HT1080 (cell line): ENCODE measurements at places on chromosomes 2 and 18. TPM values are rescaled to one million over a fixed set of nuclear protein-coding genes. Genes with fewer than 3 reads are reported as not detected.

Gene FAP
- total RNA-seq, result 0.23 TPM in 1 of 2 replicates, not detected in the other

Gene OTX1
- 0.06 TPM in 1 of 2 replicates, not detected in the other for total RNA-seq

Gene LRP2
- 0.10 TPM in 1 of 2 replicates, not detected in the other for total RNA-seq

Gene SLC40A1
- total RNA-seq, result 0.29 and 0.57 TPM in 2 replicates

Gene PROM2
- not detected in 2 replicates for total RNA-seq

Gene EML6
- 1.6 and 1.8 TPM in 2 replicates for total RNA-seq

Gene NDUFB3
- total RNA-seq, result 134 and 165 TPM in 2 replicates

Gene KCNF1
- total RNA-seq, result 0.07 and 0.14 TPM in 2 replicates

Gene CNTNAP5
- total RNA-seq, result 0.10 and 0.11 TPM in 2 replicates

Gene ICOS
- total RNA-seq, result not detected in 2 replicates

Gene RESP18
- total RNA-seq, result not detected in 2 replicates

Gene FRZB
- not detected in 2 replicates for total RNA-seq

Gene THSD7B
- 0.03 and 0.77 TPM in 2 replicates for total RNA-seq

Gene TACR1
- not detected in 2 replicates for total RNA-seq

Gene DES
- not detected in 2 replicates for total RNA-seq

Gene IHH
- not detected in 2 replicates for total RNA-seq

Gene GREB1
- total RNA-seq, result 1.2 and 1.7 TPM in 2 replicates

Gene MYO5B
- total RNA-seq, result 12.8 and 16.2 TPM in 2 replicates

Gene ASPRV1
- total RNA-seq, result 0.35 and 0.47 TPM in 2 replicates

Gene POMC
- total RNA-seq, result not detected in 2 replicates

Gene NOSTRIN
- not detected in 2 replicates for total RNA-seq

Gene IL18R1
- 0.51 and 0.80 TPM in 2 replicates for total RNA-seq

Gene LINC00305
- not detected in 2 replicates for total RNA-seq

Gene CHRNG
- not detected in 2 replicates for total RNA-seq

Gene FABP1
- total RNA-seq, result not detected in 2 replicates

Gene CD8B2
- not detected in 2 replicates for total RNA-seq

Gene RGPD6
- total RNA-seq, result 9.8 and 14.7 TPM in 2 replicates

Gene IL1R2
- total RNA-seq, result 0.57 and 0.59 TPM in 2 replicates

Gene WDFY1
- 60.8 and 120 TPM in 2 replicates for total RNA-seq

Gene ALK
- total RNA-seq, result 0.06 TPM in 1 of 2 replicates, not detected in the other
